Renal cortex interstitium (tissue), 15 donors: ENCODE measurements at places on chromosomes 5 and 9. TPM values are rescaled to one million over a fixed set of nuclear protein-coding genes. Genes with fewer than 3 reads are reported as not detected.
A peak's percentile ranks its signal among the peaks of the same experiment; 100 is the strongest.

- no peak for DNase-seq
Observed at GRCh38 chr9:81537964-81538363, 151.4 kb downstream of the TLE1 start.

DNA sequence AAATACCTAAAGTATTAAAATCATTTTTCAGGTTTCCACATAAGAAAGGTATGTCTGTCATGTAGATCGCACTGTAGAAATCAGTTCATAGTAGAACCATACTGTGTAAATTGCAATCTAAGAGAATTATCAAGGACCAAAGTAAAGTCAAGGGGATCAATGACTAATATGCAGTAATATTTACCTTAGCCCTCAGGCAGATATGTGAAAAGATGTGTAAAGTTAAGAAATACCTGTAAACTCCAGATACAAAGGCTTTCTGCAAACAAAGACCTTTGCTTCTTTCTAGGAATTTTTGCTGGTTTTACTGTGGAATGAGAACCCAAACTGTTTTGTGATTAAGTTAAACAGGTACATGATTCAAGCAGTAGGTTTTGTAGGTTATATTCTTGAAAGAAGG, 11.6 kb downstream of the POLK start:
- no peak for DNase-seq

DNA sequence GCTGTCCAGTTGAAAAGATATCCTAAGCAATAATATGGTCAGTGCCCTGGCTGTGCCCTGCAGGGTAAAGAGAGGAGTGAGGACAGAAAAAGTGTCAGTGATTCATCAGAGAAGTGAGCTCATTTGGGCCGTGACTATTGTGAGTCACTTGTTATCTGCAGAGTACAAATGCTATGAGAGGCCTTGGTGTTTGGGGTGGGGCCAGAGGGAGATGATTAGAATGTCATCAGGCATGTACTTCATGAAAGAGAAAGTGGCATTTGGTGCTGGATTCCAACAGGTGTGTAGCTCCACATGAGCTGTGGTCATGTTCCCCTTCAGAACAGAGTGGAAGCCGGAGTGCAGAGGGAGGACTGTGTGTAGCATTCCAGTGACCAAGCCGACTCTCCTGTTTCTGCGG, 174.1 kb downstream of the KDM4C start:
- no peak for DNase-seq

- peak; percentile 50 for DNase-seq
Observed at GRCh38 chr5:179166886-179167841, 107.0 kb downstream of the ZNF354C start.

- no peak for DNase-seq
Observed at GRCh38 chr5:10761933-10762775, 1.1 kb upstream of the DAP start.

GRCh38 chr9:99828417-99829176, 6.9 kb downstream of the NR4A3 start:
- no peak for DNase-seq

DNA sequence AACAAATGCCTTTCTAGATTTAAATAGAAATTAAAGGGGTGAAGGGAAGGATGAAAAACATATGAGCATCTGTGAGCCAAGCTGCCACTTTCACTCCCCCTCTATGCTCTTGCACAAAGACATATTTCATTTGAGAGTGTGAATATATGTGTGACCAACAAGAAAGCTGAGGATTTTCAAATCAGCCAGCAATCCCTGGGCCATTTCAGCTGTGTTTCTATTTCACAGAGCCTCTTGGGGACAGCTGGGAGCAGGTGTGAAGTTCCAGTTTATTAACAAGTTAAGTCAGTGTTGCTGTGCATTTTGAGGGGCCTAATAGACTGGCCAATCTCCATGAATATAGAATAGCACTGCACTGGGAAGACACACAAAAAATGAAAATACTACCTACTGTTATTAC, 248.7 kb upstream of the RGMB start:
- no peak for DNase-seq

- DNase-seq: peak; percentile 7
Observed at GRCh38 chr5:112738191-112738560, 491 bp downstream of the APC start.

- no peak for DNase-seq
Observed at GRCh38 chr9:84154320-84154719, 173.7 kb downstream of the RMI1 start.

- no peak for DNase-seq
Observed at GRCh38 chr5:3187771-3188425, 407.7 kb upstream of the IRX1 start.

DNA sequence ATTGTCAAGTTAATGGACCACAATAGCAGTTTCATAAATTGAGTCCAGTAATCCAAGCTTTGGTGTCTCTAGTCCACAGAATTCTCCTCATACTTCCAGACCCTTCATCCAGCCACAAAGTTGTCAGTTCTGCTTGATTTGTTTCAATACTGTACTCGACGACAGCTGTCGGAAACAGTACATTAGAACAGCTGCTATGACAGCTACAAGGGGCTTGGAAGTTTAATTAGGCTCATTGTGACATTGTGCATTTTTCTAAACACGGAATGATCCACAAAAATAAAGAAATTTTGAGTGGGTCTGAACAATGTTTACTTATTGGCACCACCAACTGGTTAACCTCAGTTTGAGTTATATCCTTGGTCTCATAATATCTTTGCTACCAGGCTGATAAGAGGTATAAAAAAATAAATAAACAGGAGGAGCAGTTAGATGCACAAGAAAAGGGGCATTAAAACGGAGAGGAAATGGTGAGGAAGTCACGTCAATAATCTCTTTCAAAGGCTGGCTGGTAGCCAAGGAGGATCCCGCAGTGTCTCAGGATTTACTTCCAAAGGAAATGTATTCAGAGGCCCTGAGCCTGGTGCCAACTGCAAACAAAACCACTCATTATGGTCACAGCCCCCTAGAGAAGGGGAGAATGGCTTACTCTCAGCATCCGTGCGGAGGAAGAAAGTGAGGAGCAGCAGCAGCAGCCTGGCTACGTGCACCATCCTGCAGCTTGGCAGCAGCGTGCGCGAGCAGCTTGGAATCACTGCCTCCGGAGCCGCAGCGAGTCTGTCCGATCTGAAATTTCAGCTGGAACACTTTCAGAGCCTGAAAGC, 933.8 kb upstream of the DMAC1 start:
- DNase-seq: no peak

DNA sequence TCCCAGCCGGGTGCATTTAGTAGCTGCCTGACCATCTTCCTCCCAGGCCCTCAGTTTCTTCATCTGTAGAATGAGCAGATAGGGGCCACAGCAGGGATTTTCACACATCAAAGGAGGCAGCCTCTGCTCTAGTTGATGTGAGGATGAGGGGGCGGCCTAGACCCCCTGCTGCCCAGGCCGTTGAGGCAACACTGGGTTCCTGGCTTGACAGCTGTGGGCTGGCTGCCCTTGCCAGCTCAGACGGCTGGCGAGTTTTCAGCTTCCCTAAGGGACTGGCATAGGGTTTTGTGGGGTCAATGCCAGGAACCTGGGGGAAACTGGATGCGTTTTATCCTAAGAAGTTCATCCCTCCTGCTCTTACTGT, 49.6 kb downstream of the NDST1 start:
- no peak for DNase-seq

Gene POLK
- polyA plus RNA-seq: 32.3 TPM

Gene SAXO1
- polyA plus RNA-seq: 0.09 TPM

Gene PDE6A
- 0.14 TPM for polyA plus RNA-seq

Gene CTSV
- 39.4 TPM for polyA plus RNA-seq

Gene RARS1
- polyA plus RNA-seq: 92.5 TPM

Gene PBX3
- polyA plus RNA-seq: 27.8 TPM

Gene TEX48
- polyA plus RNA-seq: not detected

Gene PCDHGA1
- 0.92 TPM for polyA plus RNA-seq

Gene SEMA6A
- 48.5 TPM for polyA plus RNA-seq

Gene CARD6
- 2.8 TPM for polyA plus RNA-seq
